Hippocampal formation (tissue), 2 donors: ENCODE measurements at places on chromosomes 5 and 9.

GRCh38 chr5:154251529-154251928 lies 61.0 kb downstream of the GALNT10 start:
- no peak for DNase-seq

GRCh38 chr5:39399135-39400036 lies 25.4 kb downstream of the DAB2 start:
- peak; percentile 32 for DNase-seq

DNA sequence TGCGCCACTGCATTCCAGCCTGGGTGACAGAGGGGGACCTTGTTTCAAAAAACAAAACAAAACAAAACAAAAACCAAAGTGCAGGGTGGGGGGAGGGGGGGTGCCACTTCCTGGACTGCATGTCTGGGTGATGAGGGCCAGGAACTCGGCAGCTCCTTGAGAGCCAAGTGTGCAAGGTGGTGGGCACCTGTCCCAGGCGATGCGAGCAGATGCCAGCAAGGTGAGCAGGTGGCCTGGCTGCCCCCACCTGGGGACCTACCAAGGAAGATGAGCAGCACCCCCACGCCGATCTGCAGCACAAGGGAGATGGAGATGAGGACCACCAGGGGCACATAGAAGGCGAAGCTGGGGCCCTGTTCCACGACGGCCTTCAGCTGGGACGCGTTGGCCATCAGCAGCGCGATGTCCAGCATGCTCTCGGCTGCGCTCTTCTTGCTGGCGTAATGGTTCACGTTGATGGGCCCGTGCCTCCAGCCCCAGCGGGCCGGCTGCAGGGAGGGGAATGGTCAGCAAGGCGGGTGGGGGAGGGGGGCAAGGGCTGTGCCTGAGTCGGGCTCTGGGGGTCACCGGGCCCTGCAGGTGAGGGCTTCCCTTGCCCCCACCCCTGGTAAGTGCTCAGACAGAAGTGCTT lies 7.8 kb downstream of the NINJ1 start:
- no peak for DNase-seq

GRCh38 chr9:95508242-95508967 lies 8.4 kb downstream of the PTCH1 start:
- no peak for DNase-seq

- DNase-seq: no peak
Observed at GRCh38 chr9:5646116-5646515, 17.2 kb downstream of the RIC1 start.

GRCh38 chr5:57002959-57003485 lies 51.1 kb upstream of the MIER3 start:
- DNase-seq: no peak

DNA sequence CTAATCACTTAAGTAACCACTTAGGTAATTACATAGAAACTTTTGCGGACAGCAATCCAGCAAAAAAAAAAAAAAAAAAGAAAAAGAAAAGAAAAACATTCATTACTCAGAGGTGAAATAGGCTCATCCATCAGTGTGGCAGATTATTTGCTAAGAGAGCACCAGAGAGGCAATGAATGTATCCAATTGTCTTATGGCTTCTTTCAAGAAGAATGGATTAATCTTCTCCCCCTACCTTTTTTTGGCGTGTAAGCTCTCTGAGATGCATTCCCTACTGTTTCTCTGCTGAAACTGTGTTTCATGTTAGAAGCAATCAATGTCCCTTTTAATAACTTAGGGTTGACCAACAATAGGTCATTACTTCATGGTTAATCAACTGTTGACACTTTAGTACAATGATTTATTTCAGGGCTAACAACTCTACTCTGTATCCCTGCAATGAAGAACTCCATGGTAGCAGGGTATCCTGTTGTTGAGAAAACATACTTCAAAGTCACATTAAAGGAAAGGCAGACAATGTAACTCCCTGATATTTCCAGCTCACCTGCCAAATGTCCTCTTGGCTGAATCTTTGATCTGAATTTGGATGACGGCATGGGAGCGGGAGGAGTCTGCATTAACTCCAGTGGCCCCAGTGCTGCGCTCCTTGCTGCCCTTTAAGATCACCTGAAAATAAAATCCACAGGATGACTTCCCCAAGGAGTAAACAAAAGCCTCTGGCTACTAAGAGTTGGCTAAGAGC lies 57.6 kb downstream of the KIF24 start:
- DNase-seq: no peak

GRCh38 chr9:109245310-109245897 lies 75.5 kb downstream of the EPB41L4B start:
- no peak for DNase-seq

DNA sequence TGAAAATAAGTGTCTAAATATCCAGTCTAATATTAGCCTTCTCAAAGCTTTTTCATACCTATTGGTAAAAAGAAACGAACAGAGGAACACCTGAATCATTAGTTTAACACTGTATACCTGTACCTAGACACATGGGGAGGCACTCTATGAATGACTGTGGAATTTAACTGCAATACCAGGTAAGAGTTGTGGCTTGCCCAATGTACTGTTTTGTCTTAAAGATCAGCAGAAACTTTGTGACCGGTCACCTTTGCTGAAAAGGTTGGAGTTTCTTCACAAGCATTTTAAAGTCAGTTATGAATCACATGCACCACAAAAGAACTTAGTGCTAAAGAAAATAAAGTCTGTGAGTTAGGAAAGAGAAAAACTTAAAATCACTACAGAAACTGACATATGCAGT lies 2.4 kb downstream of the PGGT1B start:
- no peak for DNase-seq

GRCh38 chr5:149687486-149688168 lies 42.5 kb upstream of the PPARGC1B start:
- DNase-seq: no peak

DNA sequence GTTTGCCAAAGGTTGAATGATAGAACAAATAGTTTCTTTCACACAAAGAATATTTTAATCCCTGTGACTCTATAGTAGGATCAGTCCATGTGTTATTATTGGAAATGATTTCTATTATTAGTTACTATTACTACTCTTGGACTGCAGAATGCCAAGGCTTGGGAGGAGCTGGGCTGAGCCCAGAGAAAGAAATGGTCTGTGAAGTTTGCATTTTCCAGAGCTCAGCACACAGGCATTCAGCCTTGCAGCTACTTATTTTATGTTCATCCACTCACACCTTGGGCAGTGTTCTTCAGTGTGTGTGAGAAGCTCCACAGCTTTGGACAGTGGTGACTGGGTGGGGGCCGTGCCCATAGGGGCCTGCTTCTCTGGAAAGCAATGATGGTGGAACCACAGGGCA lies 583.1 kb downstream of the CCDC171 start:
- no peak for DNase-seq

DNA sequence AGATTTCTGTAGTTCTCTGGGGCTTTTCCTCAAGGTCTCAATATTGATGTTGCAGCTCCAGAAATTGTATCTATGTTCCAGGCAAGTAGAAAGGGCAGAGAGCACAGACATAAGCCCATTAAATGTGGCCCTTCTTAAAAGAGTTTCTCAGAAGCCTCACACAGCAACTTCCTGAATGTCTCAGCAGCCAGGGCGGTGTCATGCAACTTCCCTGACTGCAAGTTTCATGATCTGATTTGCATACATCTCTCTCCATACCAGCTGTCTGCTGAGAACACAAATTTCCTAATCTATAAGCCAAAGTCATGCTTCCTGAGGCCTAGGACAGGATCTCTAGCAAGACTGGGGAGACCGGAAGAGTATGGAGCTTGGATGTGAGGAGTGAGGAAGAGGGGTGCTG lies 13.0 kb downstream of the RGS7BP start:
- no peak for DNase-seq

DNA sequence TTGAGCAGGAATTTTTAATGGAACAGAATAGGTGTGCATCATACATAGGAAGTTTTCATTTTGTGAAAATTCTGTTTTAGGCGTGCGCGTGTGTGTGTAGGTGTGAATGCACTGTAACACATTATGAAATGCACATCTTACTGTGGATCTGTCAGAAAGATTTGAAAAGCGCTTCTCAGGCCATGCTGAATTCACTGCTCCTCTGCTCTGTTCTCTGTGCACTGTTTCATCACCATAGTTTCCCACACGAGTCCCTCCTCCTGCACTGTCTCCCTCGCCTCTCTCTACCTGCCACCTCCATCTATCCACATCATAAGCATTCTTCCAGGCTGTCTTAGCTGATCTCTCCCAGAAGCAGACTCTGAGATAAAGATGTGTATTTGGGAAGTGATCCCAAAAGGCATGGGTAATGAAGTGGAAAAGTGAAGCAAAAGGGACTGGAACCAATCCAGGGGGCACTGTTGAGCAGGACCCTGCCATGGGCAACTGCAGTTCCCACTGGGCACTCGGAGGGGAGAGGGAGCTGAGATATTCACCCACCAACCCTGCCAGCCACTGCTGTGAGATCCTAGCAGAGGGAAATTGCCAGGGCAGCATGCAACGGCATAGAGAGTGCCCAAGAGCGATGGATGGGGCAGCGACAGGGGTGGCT lies 65.9 kb downstream of the GABBR2 start:
- no peak for DNase-seq

DNA sequence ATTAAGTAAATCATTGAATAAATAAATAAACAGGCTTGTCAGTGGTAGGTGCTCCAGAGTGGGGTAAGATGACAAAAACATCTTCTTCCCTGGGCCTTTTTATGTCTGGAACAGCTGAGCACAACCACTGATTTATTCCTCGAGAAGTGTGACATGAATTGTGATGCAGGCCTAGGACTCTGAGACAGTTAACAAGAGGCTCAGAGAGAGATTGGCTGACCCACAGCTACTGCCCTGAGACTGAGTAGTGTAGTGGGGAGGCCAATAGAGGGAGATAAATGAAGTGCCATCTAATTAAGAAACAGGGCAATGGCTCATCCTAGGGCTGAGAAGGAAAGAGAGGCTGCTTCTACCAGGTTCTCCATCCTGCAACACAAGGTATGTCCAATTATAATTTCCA lies 369.3 kb upstream of the TRPC7 start:
- DNase-seq: no peak

- peak; percentile 13 for DNase-seq
Observed at GRCh38 chr5:141094481-141095262, at the start of gene PCDHB2. Gene PCDHB2, plus strand, starts transcription at chr5:141094615. Its CDS starts 176 bp downstream, at chr5:141094791.

DNA sequence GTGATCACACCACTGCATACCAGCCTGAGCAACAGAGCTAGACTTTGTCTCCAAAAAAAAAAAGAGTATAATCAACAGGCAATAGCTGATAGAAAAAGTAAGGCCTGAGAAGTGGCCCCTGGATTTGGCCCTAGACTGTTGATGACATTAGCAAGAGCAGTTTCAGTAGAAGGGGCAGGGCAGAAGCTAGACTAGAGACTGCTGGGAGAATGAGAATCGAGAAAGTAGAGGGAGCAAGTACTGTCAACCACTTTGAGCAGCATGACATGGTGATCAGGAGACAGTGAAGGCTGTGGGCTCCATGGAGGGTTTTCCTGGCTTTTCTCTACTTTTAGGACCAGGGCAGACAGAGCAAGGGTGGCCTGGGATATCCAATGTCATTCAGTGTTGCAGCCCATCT lies 34.9 kb upstream of the B4GALT1 start:
- DNase-seq: no peak

DNA sequence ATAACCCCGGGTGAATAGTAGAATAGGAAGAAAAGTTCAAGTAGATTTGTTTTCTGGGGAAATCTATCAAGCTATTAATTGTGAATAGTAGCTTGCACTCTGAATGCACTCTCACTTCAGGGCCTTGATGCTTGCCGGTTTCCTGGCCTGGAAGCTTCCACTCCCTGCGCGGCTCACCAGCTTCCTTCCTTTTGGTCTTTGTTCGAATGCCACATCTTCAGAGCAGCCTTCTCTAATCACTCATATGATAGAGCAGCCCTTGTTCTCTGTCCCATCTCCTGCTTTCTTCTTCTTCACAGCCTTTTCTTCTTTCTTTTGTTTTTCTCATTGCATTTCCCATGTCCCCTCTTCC lies 146.7 kb downstream of the MAST4 start:
- DNase-seq: no peak

GRCh38 chr5:22354956-22355355 lies 498.2 kb downstream of the CDH12 start:
- no peak for DNase-seq

GRCh38 chr5:9108162-9108561 lies 437.7 kb downstream of the SEMA5A start:
- DNase-seq: no peak

DNA sequence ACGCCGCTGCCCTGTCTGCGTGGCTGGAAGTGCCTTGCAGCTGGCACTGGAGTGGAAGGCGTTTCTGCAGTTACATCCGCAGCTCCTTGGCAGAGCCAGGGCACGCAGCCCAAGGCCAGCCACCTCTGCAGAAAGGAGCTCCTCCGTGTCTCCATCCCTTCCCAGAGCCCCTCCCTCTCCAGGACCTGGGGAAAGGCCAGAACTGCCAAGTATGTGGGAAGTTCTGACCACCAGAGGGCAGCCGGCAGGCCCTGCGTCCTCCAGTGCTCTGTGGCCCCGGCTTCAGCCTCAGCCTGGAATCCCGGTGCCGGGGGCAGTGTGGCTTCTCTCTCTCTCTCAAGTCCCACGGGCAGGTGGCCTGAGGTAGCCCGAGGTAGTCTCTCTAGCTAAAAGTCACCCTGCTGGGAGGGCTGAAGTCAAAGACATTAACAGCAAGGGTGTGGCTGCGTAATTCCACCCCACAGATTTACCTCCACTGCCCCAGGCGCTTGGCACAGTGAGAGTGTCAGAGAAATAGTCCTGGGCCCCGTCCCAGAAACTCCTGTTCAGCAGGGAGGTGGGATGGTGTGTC lies 101.7 kb upstream of the FCN2 start:
- DNase-seq: peak; percentile 23

- DNase-seq: no peak
Observed at GRCh38 chr5:145180371-145180770, 654.8 kb downstream of the PRELID2 start.
